Activated T-helper 2 cell treated with anti-CD3 and anti-CD28 coated beads, Interferon-gamma antibody, Interleukin-2, Interleukin-4, amounts not matched to agents 10 μg/mL and 5 μg/mL and 100 μg/mL, durations not matched to agents 14 hours and 24 hours and 36 hours (primary cell): ENCODE measurements at places on chromosomes 11 and 22. TPM values are rescaled to one million over a fixed set of nuclear protein-coding genes. Genes with fewer than 3 reads are reported as not detected.

The NCAM1 gene
- total RNA-seq, result not detected in 2 replicates

The BET1L gene
- total RNA-seq, result 43.7 and 46.3 TPM in 2 replicates

The IGLL5 gene
- not detected in 2 replicates for total RNA-seq

DNA sequence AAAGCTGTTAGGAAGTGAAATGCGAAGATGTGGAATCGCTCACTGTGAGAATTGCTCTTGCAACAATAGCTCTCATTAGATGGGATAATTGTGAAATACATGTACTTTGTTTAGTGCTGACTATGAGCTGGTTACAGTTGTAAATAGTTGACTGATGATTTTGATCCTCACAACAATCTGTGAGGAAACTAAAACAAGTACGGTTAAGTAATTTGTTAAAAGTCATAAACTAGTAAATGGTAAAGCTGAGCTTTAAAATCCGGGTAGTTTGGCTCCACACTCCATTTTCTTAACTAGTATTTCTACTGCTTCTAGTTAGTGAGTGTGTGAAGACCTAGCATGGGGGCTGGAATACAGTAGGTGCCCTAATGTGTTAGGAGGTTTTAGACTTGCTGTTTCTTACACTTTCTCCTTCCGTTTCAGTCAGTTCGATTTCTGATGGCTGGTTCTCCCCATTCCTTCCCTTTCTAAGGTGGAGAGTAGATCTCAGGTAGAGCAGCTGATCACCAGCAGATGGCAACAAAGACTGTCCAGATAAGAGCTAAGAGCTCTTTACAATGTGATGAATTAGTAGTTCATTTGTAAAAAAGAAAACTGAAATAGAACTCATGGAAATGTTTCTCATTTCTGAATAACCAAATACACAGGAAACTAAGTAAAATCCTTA is 16.3 kb upstream of the CYP2R1 start:
- DNase-seq, result peak; percentile 18
- H3K27ac ChIP-seq, result no peak overlapping the region
- peaks cover 41% of the 10 kb centered on the region for H3K4me1 ChIP-seq

The FGF19 gene
- not detected in 2 replicates for total RNA-seq

The CNGA4 gene
- total RNA-seq, result not detected in 2 replicates

The SPI1 gene
- total RNA-seq, result 0.11 TPM in 1 of 2 replicates, not detected in the other

DNA sequence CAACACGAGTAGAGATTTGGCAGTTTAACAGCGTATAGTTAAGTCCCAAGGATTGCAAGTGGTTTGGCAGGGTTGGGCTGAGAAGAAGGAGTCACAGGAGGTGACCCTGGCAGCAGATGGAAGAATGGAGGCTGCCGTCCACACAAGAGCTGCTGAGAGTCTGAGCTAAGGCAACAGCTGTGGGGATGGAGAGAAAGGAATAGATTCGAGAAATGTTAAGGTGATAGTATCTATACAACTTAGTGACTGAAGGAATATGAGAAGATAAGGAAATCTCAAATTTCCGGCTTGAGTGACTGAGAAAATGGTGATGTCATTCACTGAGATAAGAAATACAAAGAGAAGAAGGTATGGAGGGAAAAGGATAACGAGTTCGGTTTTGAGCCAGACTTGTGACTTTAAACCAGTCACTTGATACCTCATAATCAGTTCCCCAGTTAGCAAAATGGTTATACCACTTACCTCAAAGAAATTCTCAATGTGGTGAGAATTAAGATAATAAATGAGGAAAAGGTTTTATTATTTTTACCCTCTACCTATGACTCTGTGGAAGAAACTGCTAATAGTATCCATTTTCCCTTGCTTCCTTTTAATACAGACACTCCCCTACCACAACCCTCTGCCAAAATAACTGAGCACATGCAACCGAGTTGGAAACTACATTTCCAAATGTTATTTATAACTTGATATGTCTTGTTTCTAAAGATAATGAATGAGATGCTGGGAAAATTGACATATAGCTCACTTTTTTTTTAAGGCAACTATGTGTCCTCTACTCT is 30.7 kb downstream of the FAM168A start:
- H3K27me3 ChIP-seq, result no peaks in the 10 kb centered on the region
- DNase-seq, result no peak
- no peak overlapping the region for H3K27ac ChIP-seq

DNA sequence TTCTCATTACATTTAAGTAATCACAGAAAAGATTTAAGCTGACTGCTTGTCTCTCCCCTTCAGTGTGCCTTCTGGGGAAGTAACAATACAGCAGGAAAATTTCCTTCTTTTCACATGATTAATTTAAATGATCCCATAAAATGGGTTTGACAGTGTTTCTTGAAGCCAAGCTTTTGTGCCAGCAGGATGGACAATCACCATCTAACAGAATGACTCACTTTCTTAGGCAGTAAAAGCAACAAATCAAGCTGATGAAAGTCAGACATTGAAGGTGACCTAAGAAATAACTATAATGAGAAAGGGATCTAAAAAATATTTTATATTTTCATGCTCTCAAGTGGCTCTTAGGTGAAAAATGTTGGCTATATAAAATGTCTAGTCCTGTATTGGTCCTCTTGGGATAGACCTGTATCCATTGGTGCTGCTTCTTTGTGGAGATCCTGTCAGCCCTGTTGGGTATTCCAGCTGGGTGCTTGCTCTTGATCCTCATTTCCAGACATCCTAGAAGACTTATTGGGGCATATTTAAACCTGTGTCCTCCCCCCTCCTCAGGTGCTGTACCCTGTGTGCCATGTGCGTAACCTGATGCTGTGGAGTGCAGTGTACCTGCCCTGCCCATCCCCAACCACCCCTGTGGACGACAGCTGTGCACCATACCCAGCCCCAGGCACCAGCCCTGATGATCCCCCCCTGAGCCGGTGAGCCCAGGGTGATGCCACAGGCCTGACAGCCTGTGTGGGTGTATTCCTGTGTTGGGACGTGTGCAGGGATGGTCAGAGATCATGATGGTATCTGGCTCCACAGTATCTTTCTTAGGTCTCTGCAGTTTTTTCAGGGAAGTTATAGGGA is 62.7 kb upstream of the HORMAD2 start:
- H3K36me3 ChIP-seq, result peaks cover 62% of the 10 kb centered on the region
- H3K4me1 ChIP-seq, result no peaks in the 10 kb centered on the region
- H3K27ac ChIP-seq, result no peak overlapping the region
- H3K27me3 ChIP-seq, result no peaks in the 10 kb centered on the region
- H3K4me3 ChIP-seq, result no peak overlapping the region

The TREH gene
- total RNA-seq, result not detected in 2 replicates
